ENCODE measurements at places on chromosomes 1 and 21.

GRCh38 chr21:29430576-29430975 lies 131.9 kb downstream of the BACH1 start:
- H3K4me1 ChIP-seq = no peaks in the 10 kb centered on the region
- H3K36me3 ChIP-seq = no peaks in the 10 kb centered on the region
- H3K4me3 ChIP-seq = no peak overlapping the region
- no peaks in the 10 kb centered on the region for H3K27me3 ChIP-seq

GRCh38 chr1:90987841-90988240 lies 34.0 kb downstream of the ZNF644 start:
- no peak overlapping the region for H3K4me3 ChIP-seq
- no peak overlapping the region for H3K27ac ChIP-seq
- DNase-seq = no peak
- no peaks in the 10 kb centered on the region for H3K27me3 ChIP-seq
- no peaks in the 10 kb centered on the region for H3K36me3 ChIP-seq

DNA sequence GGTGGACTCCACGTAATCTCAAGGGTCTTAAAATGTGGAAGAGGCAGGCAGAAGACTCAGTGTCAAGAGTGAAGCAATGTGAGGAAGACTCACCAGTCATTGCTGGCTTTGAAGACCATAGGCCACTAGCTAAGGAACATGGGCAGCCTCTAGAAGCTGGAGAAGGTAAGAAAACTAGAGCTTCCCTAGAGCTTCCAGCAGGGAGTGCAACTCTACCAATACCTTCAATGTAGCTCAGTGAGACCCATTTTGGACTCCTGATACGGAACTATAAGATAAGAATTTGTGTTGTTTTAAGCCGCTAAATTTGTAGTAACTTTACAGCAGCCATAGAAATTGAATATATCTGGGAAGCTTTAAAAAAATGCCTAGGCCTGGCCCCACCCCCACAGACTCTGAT lies 18.9 kb downstream of the METTL13 start:
- peaks cover 5% of the 10 kb centered on the region for H3K4me1 ChIP-seq
- no peak for DNase-seq
- H3K27me3 ChIP-seq = no peaks in the 10 kb centered on the region
- H3K36me3 ChIP-seq = no peaks in the 10 kb centered on the region
- H3K4me3 ChIP-seq = no peak overlapping the region

GRCh38 chr1:176205332-176205914 lies 1.7 kb downstream of the COP1 start:
- no peaks in the 10 kb centered on the region for H3K27me3 ChIP-seq
- H3K36me3 ChIP-seq = no peaks in the 10 kb centered on the region
- no peak overlapping the region for H3K27ac ChIP-seq
- DNase-seq = no peak

DNA sequence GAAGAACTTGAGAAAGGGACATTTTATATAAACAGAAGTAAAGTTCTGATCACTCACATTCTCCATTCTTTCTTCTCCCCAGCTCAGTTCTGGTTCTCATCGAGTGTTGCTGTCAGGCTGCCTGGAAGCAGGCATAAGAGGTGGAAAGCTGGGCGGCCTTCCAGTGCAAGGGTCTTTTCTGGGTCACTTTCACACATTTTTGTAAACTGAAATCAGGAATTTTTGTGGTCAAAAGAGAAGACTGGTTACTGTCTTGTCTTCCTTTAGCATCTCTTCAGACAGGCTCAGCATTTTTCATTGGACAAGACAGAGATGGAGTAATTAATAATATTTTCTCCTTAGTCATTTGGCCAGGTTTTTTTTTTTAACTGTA lies 93.7 kb downstream of the CTH start:
- no peak overlapping the region for H3K27ac ChIP-seq
- no peak overlapping the region for H3K4me3 ChIP-seq
- H3K27me3 ChIP-seq = no peaks in the 10 kb centered on the region
- no peaks in the 10 kb centered on the region for H3K4me1 ChIP-seq
- H3K36me3 ChIP-seq = no peaks in the 10 kb centered on the region
- no peak for DNase-seq

- no peaks in the 10 kb centered on the region for H3K4me1 ChIP-seq
- no peaks in the 10 kb centered on the region for H3K36me3 ChIP-seq
- no peak overlapping the region for H3K4me3 ChIP-seq
- peak overlapping the region; percentile 1 for H3K27ac ChIP-seq
Measured at GRCh38 chr1:167486090-167486824, 32.1 kb downstream of the CD247 start.

GRCh38 chr1:243964915-243965314 lies 86.2 kb upstream of the ZBTB18 start:
- no peak for DNase-seq
- H3K4me1 ChIP-seq = no peaks in the 10 kb centered on the region
- no peaks in the 10 kb centered on the region for H3K36me3 ChIP-seq
- H3K27ac ChIP-seq = no peak overlapping the region
- no peak overlapping the region for H3K4me3 ChIP-seq

GRCh38 chr1:67211589-67212563 lies 45.6 kb downstream of the IL23R start:
- no peak overlapping the region for H3K27ac ChIP-seq
- no peaks in the 10 kb centered on the region for H3K27me3 ChIP-seq
- no peaks in the 10 kb centered on the region for H3K36me3 ChIP-seq
- no peaks in the 10 kb centered on the region for H3K4me1 ChIP-seq
- no peak overlapping the region for H3K4me3 ChIP-seq

DNA sequence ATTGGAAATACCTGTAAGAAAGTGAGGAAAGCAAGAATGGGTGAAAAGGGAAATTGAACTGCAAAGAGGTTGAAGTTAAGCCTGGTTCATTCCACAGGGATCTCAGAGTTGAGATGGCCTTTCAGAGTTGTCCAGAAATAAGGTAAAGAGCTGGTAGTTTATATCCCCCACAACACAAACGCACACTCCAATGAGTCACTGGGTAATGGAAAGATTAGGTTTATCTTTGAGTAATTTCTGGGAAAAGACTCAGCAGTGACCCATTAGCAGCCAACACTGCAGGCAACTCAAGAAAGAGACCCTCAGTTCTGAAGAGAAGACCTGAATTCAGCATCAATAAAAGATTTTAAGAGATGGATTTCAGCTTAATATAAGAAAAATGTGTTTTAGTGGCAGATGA lies 485.5 kb downstream of the PTPRC start:
- H3K36me3 ChIP-seq = no peaks in the 10 kb centered on the region
- no peak overlapping the region for H3K4me3 ChIP-seq
- H3K27ac ChIP-seq = no peak overlapping the region
- no peaks in the 10 kb centered on the region for H3K4me1 ChIP-seq
- no peak for DNase-seq

- H3K27me3 ChIP-seq = no peaks in the 10 kb centered on the region
- no peaks in the 10 kb centered on the region for H3K36me3 ChIP-seq
- H3K4me1 ChIP-seq = no peaks in the 10 kb centered on the region
- no peak for DNase-seq
Measured at GRCh38 chr1:205391386-205391785, 30.5 kb downstream of the LEMD1 start.

- H3K36me3 ChIP-seq = no peaks in the 10 kb centered on the region
- no peak overlapping the region for H3K27ac ChIP-seq
- DNase-seq = no peak
- no peaks in the 10 kb centered on the region for H3K27me3 ChIP-seq
- H3K4me1 ChIP-seq = no peaks in the 10 kb centered on the region
Measured at GRCh38 chr1:43156026-43156425, 16.1 kb downstream of the EBNA1BP2 start.

- H3K4me3 ChIP-seq = no peak overlapping the region
- no peak overlapping the region for H3K27ac ChIP-seq
- H3K36me3 ChIP-seq = no peaks in the 10 kb centered on the region
- H3K4me1 ChIP-seq = peaks cover 11% of the 10 kb centered on the region
Measured at GRCh38 chr1:183783767-183784637, 20.9 kb upstream of the RGL1 start.

DNA sequence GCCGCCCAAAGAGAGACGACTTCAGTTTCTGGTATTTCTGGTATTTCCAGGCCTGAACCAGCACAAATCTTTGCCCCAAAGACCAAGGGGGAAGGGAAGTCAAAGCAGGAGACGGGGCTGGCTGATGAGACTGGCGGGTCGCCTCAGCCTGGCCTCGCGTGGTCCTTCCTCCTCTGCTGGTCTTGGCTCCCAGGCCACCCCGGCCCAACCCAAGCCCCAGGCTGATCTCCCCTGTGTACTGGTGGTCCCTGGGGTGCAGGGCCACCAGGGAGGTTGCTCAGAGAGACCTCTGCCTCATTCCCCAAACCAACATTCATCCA lies 19.9 kb downstream of the WNT4 start:
- no peak overlapping the region for H3K27ac ChIP-seq
- peaks cover 17% of the 10 kb centered on the region for H3K36me3 ChIP-seq
- peaks cover 8% of the 10 kb centered on the region for H3K4me1 ChIP-seq
- no peaks in the 10 kb centered on the region for H3K27me3 ChIP-seq

DNA sequence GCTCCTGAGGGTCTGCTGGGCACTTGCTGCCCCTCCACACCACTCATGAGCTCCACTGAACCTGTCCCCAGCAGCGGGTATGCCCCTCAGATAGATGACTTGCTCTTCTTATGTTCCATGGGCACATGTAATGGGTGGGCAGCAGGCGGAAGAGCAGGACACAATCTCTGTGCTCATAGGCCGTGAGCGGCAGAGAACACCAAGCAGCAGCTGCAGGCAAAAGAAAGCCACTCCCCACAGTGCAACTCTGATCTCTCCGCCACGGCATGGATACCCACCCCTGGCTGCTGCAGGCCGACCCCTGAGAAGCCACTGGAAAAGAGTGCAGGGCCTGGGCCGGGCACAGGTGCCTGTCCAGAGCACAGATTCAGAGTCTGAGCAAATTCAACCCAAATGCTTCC lies 135.2 kb upstream of the RUNX3 start:
- DNase-seq = no peak
- no peaks in the 10 kb centered on the region for H3K4me1 ChIP-seq
- H3K4me3 ChIP-seq = no peak overlapping the region
- H3K36me3 ChIP-seq = no peaks in the 10 kb centered on the region
- H3K27ac ChIP-seq = no peak overlapping the region

GRCh38 chr1:57546549-57547330 lies 122.9 kb upstream of the DAB1 start:
- no peaks in the 10 kb centered on the region for H3K36me3 ChIP-seq
- no peak for DNase-seq
- H3K4me1 ChIP-seq = no peaks in the 10 kb centered on the region
- H3K27ac ChIP-seq = no peak overlapping the region
- no peak overlapping the region for H3K4me3 ChIP-seq

- H3K27ac ChIP-seq = no peak overlapping the region
- no peaks in the 10 kb centered on the region for H3K36me3 ChIP-seq
- H3K4me1 ChIP-seq = no peaks in the 10 kb centered on the region
- no peak overlapping the region for H3K4me3 ChIP-seq
- no peaks in the 10 kb centered on the region for H3K27me3 ChIP-seq
Measured at GRCh38 chr1:38464071-38464661, 395.4 kb downstream of the RRAGC start.

- DNase-seq = no peak
- H3K36me3 ChIP-seq = no peaks in the 10 kb centered on the region
- H3K4me1 ChIP-seq = no peaks in the 10 kb centered on the region
- no peaks in the 10 kb centered on the region for H3K27me3 ChIP-seq
- no peak overlapping the region for H3K27ac ChIP-seq
Measured at GRCh38 chr21:42424914-42425541, 21.3 kb downstream of the UBASH3A start.

- no peaks in the 10 kb centered on the region for H3K27me3 ChIP-seq
- no peak overlapping the region for H3K27ac ChIP-seq
- H3K36me3 ChIP-seq = no peaks in the 10 kb centered on the region
- no peak overlapping the region for H3K4me3 ChIP-seq
- no peak for DNase-seq
- H3K4me1 ChIP-seq = no peaks in the 10 kb centered on the region
Measured at GRCh38 chr1:12276225-12276624, 46.4 kb downstream of the VPS13D start.

- no peaks in the 10 kb centered on the region for H3K4me1 ChIP-seq
- H3K27ac ChIP-seq = no peak overlapping the region
- H3K4me3 ChIP-seq = no peak overlapping the region
- no peak for DNase-seq
- no peaks in the 10 kb centered on the region for H3K36me3 ChIP-seq
- H3K27me3 ChIP-seq = no peaks in the 10 kb centered on the region
Measured at GRCh38 chr1:64699327-64699726, 45.5 kb upstream of the RAVER2 start.

DNA sequence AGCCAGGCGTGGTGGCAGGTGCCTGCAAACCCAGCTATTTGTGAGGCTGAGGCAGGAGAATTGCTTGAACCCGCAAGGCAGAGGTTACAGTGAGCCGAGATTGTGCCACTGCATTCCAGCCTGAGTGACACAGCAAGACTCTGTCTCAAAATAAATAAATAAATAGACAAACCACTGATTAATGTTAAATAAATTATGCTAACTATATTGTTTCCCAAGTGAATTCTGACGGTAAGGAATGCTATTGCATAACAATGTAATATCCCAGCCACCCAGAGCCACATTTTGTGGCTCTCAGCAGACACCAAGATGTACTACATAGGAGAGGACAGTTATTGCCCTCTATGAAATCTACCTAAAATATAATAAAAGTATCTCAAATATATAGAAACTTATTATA lies 55.4 kb downstream of the LPGAT1 start:
- DNase-seq = no peak
- H3K4me1 ChIP-seq = no peaks in the 10 kb centered on the region
- H3K27me3 ChIP-seq = no peaks in the 10 kb centered on the region
- H3K36me3 ChIP-seq = peaks cover 18% of the 10 kb centered on the region

- no peak for DNase-seq
- H3K27me3 ChIP-seq = no peaks in the 10 kb centered on the region
- H3K27ac ChIP-seq = peak overlapping the region; percentile 54
Measured at GRCh38 chr21:29342363-29342957, 43.7 kb downstream of the BACH1 start.

- H3K36me3 ChIP-seq = no peaks in the 10 kb centered on the region
- H3K4me1 ChIP-seq = no peaks in the 10 kb centered on the region
- DNase-seq = no peak
Measured at GRCh38 chr21:43294194-43294902, 125.5 kb downstream of the CRYAA start.

GRCh38 chr1:218741852-218742251 lies 396.7 kb downstream of the TGFB2 start:
- no peaks in the 10 kb centered on the region for H3K36me3 ChIP-seq
- H3K4me1 ChIP-seq = no peaks in the 10 kb centered on the region
- no peak overlapping the region for H3K4me3 ChIP-seq

GRCh38 chr1:226649780-226650179 lies 89.3 kb downstream of the ITPKB start:
- H3K4me3 ChIP-seq = no peak overlapping the region
- H3K4me1 ChIP-seq = peaks cover 34% of the 10 kb centered on the region
- no peak for DNase-seq
- no peaks in the 10 kb centered on the region for H3K36me3 ChIP-seq

GRCh38 chr1:6805004-6805416 lies 19.8 kb downstream of the CAMTA1 start:
- H3K4me1 ChIP-seq = peaks cover 30% of the 10 kb centered on the region
- H3K4me3 ChIP-seq = no peak overlapping the region
- H3K27me3 ChIP-seq = no peaks in the 10 kb centered on the region
- DNase-seq = no peak
- H3K36me3 ChIP-seq = no peaks in the 10 kb centered on the region
- no peak overlapping the region for H3K27ac ChIP-seq

GRCh38 chr21:16022921-16023320 lies 293.1 kb downstream of the USP25 start:
- no peaks in the 10 kb centered on the region for H3K36me3 ChIP-seq
- no peak for DNase-seq
- H3K27ac ChIP-seq = no peak overlapping the region
- H3K4me1 ChIP-seq = no peaks in the 10 kb centered on the region
- no peaks in the 10 kb centered on the region for H3K27me3 ChIP-seq
- no peak overlapping the region for H3K4me3 ChIP-seq

- H3K4me1 ChIP-seq = peaks cover 51% of the 10 kb centered on the region
- no peaks in the 10 kb centered on the region for H3K27me3 ChIP-seq
- no peak for DNase-seq
Measured at GRCh38 chr1:1402072-1402900, 3.2 kb upstream of the CCNL2 start.
